ENCODE measurements at places on chromosomes 1 and 21. TPM values are rescaled to one million over a fixed set of nuclear protein-coding genes. Genes with fewer than 3 reads are reported as not detected.

DNA sequence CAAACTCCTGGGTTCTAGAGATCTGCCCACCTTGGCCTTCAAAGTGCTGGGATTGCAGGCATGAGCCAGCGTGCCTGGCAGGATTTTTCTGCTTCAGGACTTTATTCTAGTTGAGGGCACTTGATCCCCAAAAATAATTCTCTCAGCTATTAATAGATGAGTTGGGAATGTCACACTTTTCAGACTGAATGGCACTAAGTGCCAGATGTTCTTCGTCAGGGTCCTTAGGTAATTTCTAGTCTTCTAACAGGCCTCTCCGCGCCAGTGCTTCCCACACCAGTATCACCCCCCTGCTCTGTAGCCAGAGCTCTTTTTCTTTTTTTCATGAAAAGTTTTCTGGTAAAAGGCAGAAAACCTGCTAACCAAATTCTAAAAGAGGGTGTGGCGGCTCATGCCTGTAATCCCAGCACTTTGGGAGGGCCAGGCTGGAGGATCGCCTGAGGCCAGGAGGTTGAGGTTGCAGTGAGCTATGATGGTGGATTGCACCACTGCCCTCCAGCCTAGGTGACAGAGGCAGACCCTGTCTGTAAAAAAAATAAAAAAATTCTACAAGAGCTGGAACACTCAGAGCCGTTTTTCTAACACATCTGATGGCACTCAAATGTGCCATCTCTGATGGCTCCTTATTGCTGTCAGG is 6.1 kb upstream of the SARS1 start:
- DNase-seq = no peak

DNA sequence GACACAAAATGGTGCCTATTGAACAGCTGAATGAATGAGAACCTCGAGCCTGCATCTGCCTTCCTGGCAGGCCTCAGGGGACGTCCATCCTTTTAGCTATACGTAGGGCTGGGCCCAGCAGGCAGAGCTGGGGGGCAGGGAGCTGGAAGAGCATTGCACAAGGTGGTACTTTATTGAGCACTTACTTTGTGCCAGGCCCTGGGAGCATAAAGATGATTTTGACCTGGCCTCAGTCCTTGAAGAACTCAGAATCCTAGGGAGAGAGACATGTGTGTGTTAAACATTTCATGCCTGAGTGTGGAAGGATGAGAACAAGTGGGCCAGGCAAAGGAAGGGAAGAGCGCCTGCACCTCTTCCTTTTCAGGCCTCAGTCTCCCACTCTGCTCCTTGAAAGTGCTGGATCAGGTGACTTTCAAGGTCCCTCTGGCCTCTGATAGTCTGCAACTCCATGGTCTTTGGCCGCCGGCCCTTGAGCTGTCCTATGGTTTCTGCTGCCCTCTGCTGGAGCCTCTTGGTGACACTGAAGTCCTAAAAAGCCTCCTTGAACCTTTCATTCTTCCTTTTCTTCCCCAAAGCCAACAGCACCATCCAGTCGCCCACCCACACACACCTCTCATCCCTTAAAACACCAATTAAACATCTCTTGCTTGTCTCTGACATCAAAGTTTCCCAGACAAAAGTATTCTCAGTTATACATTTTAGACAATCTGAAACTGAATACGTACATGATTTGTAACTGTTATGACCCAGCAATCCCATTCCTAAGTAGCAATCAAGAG is 3.5 kb upstream of the PEAR1 start:
- DNase-seq = peak; percentile 65

- no peak for DNase-seq
Observed at GRCh38 chr21:40964691-40965090, 117.7 kb upstream of the DSCAM start.

GRCh38 chr1:195188821-195189220 is 1419.4 kb downstream of the KCNT2 start:
- DNase-seq = no peak

DNA sequence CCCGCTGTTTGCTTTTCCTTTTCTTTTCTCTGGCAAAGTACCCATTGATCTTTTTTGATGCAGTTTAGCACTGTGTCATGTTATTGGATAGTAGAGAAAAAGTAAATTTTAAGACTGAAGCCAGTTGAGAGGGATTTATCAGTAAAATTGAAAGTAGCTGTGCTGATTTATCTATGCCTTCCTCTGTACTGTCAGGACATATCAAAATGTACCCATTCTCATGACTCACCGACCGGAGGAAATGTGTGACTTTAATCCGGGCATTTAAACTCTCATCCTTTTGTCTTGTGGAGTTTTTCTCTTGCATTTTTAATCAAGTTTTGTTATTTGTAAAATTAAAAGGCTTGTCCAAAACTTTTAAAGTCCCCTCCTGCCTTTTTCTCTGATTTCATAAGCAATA is 276.6 kb upstream of the FMN2 start:
- no peak for DNase-seq

GRCh38 chr1:18142471-18142870 is 34.9 kb downstream of the IGSF21 start:
- no peak for DNase-seq

GRCh38 chr1:6218375-6219164 is 12.7 kb downstream of the RNF207 start:
- DNase-seq = no peak

Gene CRYAA
- total RNA-seq = not detected

Gene AADACL4
- total RNA-seq = not detected

Gene C1orf53
- not detected for total RNA-seq

Gene IL20
- 0.47 TPM for total RNA-seq

Gene GIPC2
- total RNA-seq = 0.47 TPM

Gene DNAJC28
- 6.4 TPM for total RNA-seq
